ENCODE measurements at places on chromosomes 16 and 17.

GRCh38 chr16:15598648-15599190 lies 44.2 kb downstream of the MARF1 start:
- no peak for DNase-seq

- DNase-seq: no peak
Measured at GRCh38 chr16:10565167-10565566, 15.2 kb downstream of the EMP2 start.

- no peak for DNase-seq
Measured at GRCh38 chr17:66355510-66355909, 53.1 kb downstream of the PRKCA start.

GRCh38 chr17:72617557-72617956 lies 474.9 kb downstream of the SLC39A11 start:
- no peak for DNase-seq

DNA sequence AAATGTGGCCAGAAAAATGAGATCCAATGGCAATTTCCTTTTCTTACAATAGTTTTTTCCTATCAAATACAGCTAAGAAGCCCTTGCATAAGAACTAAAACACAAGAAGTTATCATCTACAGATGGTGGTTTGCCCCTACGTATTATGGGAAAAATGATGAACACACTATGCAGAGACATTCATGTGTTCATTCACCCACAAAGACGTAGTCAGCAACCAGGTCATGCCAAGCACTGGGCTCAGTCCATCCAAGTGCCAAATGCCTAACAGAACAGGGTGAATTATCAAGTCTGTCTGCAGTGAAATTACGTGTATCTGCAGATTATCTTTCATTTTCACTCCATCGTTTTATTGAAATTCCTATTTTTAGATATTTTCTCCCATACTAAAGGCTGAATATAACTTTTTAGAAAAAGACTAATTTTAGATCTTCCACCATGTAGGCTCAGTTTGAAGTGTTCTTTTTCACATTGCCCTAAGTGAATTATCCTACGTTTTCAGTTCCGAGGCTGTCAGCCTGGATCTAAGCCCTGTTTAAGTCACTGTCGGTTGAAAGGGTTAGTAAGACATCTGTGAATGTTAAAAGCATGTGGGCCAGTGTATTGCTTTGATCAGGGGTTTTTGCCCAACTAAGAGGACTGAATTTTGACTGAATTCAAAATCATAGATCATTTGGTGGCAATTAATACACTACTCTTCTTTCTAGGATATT lies 78.1 kb upstream of the DHX40 start:
- no peak for DNase-seq

DNA sequence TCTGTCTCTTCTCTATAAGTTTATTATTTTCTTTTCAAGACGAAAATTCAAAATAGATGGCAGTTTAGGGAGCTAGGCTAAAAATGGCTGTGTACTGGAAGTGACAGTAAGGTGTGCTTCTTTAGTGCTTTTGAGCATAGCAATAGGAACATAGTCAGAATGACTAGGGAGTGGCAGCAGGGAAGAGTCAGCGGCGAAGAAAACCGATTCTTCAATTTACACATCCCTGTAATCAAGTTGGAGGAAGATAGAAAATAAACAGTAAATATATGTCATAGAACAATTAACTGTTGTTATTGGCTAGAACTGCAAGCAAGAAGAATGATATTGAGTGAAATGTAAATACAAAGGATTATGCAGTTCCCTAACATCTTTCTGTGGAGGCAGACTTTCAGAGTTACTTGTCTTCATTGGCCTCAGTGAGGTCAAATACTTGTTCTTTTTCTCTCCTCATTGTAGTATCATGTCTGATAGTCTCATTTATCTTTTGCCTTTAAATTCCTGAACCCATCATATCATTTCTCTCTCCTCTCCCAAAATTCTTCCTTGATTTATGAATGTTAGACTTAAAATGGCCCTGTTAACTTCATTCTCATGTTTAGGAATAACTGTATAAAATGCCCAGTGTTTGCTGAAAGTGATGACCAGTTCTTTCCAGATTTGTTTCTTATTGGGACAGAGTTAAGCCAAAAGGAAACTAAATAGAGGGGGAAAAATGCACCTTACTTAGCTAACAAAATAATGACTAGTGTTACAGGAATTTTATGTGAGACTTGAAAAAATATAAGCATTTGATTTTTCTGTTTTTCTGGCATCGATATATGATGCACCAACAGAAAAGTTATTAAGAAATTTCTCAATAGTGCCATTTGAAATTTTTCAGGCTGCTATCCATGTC lies 211.4 kb downstream of the BCAS3 start:
- no peak for DNase-seq

- DNase-seq: peak; percentile 25
Measured at GRCh38 chr17:2929881-2930533, 133.4 kb downstream of the OR1D5 start.

GRCh38 chr17:80791758-80792284 lies 199.8 kb upstream of the CHMP6 start:
- DNase-seq: no peak

DNA sequence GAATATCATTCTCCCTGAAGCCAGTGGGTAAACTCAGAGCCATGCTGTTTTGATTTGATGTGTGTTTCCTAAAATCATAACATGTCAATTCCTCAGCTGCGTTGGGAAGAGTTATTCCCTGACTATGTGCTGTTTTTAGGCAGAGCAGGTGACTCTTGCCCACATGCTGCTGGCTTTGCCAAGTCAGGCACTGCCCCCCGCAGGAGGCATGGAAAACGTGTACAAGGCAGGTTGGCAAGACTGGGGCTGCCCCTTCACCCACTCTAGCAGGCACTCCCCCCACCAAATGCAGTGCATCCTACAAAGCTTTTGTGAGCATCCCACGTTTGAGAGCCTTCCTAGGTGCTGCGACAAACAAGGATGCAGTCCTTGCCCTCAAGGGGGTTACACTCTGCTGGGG lies 38.3 kb upstream of the NAT9 start:
- no peak for DNase-seq

DNA sequence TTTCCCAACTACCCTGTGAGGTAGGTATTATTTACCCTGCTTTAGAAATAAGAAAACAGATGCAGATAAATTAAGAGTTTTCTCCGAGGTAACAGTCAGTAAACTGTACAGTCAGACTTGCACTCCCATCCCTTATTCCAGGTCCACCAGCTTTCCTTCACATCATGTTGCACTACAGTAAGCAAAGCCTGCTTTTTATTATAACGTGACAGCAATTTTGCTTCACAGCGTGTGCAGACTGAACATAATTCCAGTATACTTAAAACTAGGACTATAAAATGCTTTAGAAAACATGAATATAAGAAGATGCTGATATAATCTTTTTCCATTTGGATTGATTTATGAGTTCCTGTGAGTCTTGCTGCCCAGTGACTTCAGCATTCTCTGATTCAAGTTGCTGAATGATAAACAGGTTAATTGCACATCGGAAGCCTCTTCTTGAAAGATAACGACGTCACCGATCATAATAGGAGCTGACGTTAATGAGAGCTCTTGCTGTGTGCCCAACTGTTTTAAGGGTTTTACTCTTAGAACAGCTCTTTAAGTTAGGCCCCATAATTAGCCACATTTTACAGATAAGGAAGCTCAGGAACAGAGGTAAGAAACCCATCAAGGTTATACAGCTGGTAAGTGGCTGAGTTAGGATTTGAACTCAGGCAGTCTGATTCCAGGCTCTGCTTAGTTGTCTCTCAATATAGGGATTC lies 1.4 kb downstream of the LIG3 start:
- no peak for DNase-seq

DNA sequence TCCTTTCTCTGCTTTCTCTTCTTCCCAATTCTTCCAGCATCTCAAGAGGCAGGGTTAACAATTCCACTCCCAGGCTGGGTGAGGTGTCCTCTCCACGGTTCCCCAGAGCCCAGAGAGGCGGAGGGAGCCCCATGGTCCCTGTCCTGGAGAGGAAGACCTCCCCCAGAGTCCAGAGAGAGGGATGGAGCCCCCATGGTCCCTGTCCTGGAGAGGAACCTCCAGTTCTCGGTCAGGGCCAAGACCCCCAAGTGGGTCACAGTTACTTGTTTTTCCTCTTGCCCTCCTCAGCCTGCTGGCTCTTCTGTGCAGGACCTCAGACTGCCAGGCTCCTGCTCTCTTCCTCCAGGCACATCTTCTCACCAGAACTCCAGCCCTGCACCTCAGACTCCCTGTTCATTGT lies 135.2 kb downstream of the RPTOR start:
- no peak for DNase-seq

GRCh38 chr17:68107373-68107772 lies 71.8 kb downstream of the KPNA2 start:
- no peak for DNase-seq

DNA sequence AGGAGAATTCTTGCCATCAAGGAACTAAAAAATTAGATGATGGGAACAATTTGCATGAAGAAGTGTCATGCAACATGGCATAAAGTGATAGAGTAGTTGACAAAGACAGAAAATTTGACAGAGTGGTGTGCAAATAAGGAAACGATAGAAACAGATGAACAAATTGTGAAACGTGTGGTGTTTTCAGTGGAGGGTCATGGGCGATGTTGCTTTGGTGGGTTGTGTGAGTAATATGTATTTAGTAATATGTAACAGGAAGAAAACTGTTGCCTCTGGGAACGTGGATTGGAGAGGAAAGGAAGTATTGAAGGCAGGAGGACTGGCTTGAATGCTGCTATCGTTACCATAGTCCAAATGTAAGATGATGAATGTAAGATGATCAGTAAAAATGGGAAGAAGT lies 3.6 kb downstream of the COX10 start:
- DNase-seq: peak; percentile 74

GRCh38 chr16:75247249-75247648 lies 4.2 kb downstream of the BCAR1 start:
- DNase-seq: no peak

- DNase-seq: no peak
Measured at GRCh38 chr17:22217135-22217534, 524.8 kb downstream of the KCNJ18 start.

GRCh38 chr16:77868052-77868451 lies 79.7 kb downstream of the VAT1L start:
- no peak for DNase-seq

DNA sequence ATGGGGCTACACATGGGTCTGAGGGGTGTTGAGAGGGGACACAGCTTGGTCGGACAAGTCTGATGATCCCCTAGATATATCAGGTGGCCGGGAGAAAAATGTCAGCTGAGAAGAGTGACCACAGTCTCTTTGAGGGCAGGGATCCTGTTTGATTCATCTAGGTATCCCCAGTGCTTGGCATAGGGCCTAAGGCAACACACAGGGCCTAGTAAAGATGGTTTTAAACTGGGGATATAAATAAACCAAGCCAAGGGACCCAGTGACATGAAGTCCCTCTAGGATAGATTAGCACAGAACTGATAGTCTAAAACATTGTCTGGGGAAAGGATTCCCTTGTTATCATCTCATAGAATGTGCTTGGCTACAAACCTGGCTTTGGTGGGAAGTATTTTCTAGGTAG lies 1.4 kb downstream of the ERCC4 start:
- DNase-seq: no peak

- DNase-seq: no peak
Measured at GRCh38 chr16:64964126-64964540, 157.7 kb downstream of the CDH11 start.

GRCh38 chr17:35773679-35774425 lies 13.2 kb downstream of the C17orf50 start:
- DNase-seq: no peak

GRCh38 chr17:70597774-70598173 lies 428.4 kb downstream of the KCNJ2 start:
- no peak for DNase-seq

- DNase-seq: no peak
Measured at GRCh38 chr17:48326310-48326709, 103.7 kb downstream of the SKAP1 start.

- DNase-seq: no peak
Measured at GRCh38 chr16:80263181-80263823, 277.5 kb upstream of the DYNLRB2 start.

All from inflammatory macrophage (primary cell).